Stimulated activated CD8-positive, alpha-beta memory T cell treated with anti-CD3 and anti-CD28 coated beads, Interleukin-4, amount 100 ng/mL, for 4 hours (primary cell): ENCODE measurements at places on chromosomes 1 and 21.

DNA sequence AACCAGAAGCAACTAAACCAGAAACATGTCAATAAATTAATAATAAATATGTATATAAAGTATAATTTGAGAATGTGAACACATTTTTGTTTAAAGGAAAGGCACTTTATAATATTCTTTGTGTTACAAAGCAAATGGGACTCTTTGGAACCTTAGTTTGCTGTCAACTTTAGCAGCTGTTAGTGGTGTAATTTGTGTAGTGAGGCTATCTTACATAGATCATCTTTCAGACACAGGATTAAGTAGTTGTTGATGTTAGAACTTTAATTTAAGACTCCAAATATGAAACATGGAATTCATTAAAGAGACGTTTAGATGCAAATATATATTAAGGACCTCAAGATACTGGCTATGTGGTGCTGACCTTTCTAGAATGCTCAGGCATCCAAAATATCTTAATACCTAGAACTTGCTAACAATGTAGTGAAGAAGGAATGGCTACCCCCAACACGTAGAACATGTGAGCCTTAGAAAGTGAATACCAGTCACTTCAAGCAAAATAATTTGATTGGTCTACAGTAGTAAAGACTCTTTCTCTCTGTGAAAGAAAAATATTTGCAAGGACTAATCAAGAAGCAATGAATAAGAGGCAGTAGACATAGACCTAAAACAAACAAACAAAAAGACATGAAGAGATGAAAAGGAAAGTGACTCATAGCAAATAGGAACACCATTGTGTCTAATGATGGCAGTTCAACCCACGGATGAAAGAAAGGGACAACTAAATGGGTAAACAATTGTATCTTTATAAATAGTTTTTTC is 811.4 kb downstream of the USP25 start:
- no peak for DNase-seq

GRCh38 chr1:215545096-215545495 is 22.0 kb upstream of the KCTD3 start:
- no peak for DNase-seq

GRCh38 chr1:90274376-90274775 is 279.5 kb downstream of the ZNF326 start:
- DNase-seq = no peak

- no peak for DNase-seq
Measured at GRCh38 chr1:98055457-98055856, 134.6 kb upstream of the DPYD start.

GRCh38 chr1:55695552-55695951 is 480.4 kb upstream of the USP24 start:
- no peak for DNase-seq

DNA sequence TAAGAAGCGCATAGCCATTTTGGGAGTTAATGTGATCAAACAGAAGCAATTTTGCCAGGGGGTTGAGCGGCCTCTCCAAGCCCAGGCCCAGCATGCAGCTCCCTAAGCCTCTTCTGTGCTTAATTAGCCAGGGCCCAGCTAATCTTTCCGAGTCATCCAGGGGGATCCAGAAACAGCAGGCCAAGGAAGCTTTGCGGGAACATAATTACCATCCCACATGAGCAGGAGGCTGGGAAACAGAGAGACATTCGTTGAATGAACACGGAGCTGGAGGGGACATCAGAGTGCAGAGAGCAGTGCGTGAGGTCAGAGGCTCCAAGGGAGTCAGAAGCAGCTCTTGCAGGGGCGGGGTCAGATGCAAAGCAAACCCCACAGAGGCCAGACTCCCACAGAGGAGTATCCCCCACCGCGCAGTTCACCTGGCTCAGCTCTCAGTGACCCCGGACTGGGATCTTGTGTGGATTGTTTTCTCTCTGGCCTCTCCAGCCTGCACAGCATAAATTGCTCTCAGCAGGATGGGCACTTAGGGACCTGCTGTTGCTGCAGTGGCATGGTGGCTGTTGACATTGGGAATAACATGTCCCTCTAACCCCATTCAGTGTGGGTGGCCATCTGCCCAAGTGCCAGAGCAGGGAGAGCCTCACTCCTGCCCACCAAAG is 657.4 kb downstream of the AJAP1 start:
- no peak for DNase-seq

DNA sequence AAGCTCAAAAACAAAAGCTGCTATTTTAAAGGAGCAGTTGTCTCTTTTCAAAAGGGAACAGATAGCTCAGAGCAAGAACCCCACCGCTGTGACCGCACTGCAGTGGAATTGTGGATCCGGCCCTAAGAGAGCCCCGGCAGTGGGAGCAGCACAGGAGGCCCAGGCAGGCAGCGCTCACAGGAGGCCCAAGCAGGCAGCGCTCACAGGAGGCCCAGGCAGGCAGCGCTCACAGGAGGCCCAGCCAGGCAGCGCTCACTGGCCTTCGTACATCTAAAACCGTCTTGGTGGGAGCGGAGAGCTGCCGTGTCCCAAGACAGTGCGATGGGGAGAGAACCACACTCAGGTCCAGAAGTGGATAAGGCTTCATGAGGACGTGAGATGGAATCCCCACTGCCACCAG is 4.0 kb downstream of the TFF3 start:
- DNase-seq = no peak

DNA sequence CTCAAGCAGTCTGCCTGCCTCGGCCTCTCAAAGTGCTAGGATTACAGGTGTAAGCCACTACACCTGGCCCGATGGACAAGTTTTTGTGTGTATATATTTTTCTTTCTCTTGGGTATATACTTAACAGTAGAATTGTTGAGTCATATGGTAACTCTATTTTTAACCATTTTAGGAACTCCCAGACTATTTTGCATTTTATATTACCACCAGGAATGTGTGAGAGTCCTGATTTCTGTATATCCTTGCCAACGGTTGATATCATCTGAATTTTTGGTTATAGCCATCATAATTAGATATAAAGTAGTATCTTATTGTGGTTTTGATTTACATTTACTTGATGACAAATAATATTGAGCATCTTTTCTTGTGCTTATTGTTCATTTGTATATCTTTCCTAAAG is 20.7 kb downstream of the FNBP1L start:
- DNase-seq = no peak

DNA sequence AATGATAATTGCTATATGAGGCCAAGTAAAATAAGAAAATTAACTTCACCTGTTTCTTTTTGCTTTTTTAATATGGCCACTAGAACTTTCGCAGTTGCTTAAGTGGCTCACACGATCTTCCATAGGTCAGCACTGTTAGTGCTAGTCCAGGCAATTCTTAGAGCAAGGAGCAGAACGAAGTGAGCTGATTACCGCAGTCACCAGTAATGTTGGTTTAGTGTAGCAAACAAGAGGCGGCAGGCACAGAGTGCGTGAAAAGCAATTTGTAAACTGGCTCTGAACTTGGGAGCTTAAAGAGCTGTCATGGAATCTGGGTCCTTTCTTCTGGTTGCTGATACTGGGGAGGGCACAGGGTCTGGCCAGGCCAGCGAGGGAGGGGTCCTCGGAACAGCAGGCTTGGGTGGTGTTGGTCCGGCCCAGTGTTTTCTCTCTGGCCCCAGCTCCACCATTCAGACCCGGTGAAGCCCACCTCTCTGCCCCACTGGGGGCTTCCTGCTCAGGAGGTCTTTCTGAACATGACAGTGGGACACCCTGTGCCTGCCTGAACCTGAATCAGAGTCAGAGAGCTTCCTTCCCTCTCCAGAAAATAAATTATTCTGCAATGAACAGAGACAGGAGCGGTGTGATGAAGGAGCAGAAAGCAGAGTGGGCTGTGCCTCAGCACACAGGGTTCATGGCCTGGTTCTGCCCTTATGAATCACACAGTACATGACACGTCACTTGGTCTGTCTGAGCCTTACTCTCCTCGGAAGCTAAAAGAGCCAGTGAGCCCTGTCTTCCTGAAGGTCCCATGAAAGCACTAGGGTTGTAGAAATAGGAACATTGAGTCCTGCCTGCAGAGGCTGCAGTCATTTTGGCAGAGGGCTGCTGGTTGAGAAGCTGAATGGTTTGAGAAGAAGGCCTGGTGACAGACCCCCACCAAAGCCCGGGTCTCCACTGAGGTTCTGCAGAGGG is 11.9 kb downstream of the ETS2 start:
- no peak for DNase-seq

DNA sequence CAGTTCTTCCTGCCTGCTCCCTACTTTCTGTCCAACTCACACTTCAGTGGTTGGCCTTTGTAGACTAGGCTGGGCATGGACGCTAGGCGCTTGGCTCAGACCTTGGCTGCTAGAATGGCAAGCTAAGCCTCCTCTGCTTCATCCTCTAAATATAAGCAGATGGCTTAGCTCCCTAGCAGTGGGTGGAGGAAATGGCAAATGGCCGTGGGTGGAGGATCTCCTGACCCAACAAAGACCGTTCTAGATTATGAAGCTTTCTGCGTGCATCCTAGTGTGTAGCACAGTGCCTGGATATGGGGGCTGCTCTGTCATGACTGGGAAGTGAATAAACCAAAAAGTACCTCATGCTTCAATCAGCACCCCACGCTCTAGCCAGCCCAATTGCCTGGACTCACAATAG is 10.4 kb upstream of the ETV3L start:
- no peak for DNase-seq

GRCh38 chr1:95254959-95255358 is 20.9 kb downstream of the RWDD3 start:
- no peak for DNase-seq

DNA sequence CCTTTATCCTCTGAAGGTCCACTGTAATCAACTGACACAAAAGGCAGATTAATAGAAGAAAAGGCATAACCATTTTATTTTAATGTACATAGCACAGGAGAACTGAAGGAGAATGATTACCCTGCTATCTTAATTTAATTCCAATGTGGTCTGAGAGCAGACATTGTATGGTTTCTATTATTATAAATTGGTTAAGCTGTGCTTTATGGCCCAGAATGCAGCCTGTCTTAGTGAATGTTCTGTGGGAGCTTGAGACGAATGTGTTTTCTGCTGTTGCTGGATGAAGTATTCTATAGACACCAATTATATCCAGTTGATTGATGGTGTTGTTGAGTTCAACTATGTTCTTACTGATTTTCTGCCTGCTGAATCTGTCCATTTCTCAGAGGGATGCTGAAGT is 25.0 kb upstream of the SLC2A1 start:
- DNase-seq = no peak

GRCh38 chr1:28781305-28781704 is 30.7 kb upstream of the OPRD1 start:
- no peak for DNase-seq

DNA sequence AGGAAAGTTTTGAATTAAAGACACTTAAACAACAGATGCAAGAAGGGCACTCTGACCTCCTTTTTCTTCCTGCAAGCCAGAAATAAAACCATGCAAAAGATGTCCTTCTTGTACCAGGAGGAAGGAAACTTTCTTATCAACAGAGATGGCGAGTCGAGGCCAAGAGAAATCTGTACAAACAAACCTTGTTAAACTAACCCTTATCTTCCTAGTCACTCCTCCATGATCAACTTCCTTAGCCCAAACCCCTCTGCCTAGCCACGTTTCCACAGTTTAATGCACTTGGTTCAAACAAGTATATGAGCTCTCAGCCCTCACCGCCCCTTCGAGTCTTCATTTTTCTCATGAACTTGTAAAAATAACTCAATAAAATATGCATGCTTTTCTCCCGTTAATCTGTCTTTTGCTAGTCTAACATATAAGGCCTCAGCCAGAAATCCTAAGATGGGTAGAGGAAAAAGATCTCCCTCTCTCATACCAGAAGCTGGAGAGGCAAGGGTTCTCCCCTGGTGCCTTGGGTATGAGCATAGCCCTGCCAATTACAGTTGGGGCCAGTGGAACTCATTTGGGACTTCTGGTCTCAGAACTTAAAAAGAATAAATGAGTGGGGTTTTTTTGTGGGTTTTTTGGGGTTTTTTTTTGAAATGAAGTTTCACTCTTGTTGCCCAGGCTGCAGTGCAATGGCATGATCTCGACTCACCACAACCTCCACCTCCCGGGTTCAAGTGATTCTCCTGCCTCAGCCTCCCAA is 141.7 kb upstream of the SOD1 start:
- DNase-seq = no peak

DNA sequence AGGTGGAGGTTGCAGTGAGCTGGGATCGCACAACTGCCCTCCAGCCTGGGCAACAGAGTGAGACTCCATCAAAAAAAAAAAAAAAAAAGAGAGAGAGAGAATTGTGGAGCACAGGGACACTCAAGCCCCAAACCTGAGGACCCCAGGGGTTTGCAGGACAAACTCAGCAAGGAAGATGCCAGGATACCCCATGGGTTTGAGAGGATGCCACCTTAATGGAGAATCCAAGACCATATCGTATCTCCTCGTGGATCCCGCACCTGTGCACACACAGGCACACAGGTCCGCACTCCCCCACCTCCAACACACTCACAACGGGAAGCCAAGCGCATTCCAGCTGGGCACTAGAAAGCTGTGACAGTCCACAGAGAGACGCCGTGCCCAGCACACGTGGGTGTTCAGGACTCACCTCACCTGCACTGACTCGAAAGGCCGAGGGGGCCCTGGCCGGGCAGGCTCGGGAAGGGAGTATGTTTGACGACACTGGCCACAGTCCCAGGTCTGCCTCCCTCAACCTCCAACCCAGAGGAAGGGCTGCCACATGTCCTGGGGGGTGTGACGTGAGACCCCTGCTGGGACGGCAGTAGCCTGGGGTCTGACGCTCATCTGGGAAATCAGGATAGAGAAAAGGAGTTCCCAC is 11.1 kb downstream of the CHD5 start:
- DNase-seq = no peak

GRCh38 chr1:117622726-117623125 is 16.9 kb downstream of the TENT5C start:
- no peak for DNase-seq

- DNase-seq = no peak
Measured at GRCh38 chr1:45354838-45355237, 14.6 kb upstream of the MUTYH start.

GRCh38 chr1:207021139-207021861 is 11.3 kb downstream of the C1orf116 start:
- no peak for DNase-seq
